ENCODE measurements at places on chromosomes 4 and X.

DNA sequence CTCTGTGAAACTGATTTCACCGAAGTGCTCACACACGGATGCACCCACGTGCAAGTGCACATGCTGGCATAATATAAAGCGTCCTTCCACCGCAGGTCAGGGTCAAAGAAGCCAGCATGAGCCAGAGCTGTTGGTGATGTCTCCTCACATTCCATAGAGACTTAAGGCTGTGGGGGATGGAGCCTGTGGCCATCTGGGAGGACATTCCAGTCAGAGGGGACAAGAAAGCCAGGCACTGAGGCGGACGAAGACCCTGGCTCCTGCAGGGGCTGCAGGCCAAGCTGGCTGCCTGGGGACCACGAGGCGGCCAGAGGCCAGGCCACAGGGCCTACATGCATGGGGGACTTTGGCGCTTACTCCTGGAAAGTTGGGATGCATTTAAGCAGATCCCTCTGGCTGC is 7.7 kb downstream of the RNF212 start:
- no peak for DNase-seq

GRCh38 chr4:89157488-89158024 is 46.2 kb downstream of the TIGD2 start:
- DNase-seq: no peak

GRCh38 chr4:90317785-90318184 is 190.6 kb downstream of the CCSER1 start:
- peak; percentile 86 for DNase-seq

GRCh38 chr4:30724247-30724646 is 4.1 kb downstream of the PCDH7 start:
- no peak for DNase-seq

DNA sequence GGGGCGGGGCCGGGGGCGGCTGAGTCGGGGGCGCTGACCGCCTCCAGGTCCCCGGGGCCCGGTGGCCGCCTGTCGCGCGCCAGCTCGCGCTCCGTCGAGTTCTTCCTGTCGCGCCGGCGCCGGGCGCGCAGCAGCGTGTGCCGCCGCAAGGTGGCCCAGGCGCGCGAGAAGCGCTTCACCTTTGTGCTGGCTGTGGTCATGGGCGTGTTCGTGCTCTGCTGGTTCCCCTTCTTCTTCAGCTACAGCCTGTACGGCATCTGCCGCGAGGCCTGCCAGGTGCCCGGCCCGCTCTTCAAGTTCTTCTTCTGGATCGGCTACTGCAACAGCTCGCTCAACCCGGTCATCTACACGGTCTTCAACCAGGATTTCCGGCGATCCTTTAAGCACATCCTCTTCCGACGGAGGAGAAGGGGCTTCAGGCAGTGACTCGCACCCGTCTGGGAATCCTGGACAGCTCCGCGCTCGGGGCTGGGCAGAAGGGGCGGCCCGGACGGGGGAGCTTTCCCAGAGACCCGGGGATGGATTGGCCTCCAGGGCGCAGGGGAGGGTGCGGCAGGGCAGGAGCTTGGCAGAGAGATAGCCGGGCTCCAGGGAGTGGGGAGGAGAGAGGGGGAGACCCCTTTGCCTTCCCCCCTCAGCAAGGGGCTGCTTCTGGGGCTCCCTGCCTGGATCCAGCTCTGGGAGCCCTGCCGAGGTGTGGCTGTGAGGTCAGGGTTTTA is 1.5 kb downstream of the ADRA2C start:
- no peak for DNase-seq

DNA sequence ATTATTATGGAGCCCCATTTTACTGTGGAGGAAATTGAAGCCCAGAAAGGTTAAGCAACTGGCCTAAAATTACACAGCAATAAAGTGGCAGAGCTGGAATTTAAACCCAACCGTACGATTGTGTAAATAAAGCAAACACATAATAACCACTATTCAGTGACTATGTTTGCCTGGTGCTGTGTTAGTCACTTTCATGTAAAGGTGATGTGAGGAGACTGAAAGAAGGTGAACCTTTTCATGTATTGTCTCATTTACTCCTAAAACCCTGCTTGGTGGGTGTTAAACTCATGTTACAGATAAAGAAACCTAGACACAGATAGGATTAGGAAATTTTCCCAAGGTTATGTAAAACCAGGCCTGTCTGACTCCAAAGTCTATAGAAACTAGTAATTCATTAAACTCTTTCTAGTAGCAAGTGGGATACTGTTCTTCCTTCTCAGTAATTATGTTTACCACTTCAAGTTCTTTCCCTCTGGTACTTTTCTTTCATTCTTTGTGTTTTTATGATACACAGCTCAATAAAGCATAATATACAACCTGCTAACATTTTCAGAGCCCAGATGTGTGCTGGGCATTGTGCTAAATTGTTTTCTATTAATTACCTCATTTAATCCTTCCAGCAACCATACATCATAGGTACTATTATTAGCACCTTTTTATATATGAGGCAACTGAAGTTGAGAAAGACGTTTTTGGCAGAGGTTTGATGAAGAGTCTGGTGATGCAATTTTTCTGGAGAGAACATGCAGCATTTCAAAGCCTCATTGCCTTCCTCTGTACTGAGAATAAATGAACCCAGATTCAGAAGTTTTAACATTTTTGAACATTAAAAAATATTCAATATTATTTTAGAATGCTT is 202.7 kb downstream of the SPRY1 start:
- DNase-seq: no peak

DNA sequence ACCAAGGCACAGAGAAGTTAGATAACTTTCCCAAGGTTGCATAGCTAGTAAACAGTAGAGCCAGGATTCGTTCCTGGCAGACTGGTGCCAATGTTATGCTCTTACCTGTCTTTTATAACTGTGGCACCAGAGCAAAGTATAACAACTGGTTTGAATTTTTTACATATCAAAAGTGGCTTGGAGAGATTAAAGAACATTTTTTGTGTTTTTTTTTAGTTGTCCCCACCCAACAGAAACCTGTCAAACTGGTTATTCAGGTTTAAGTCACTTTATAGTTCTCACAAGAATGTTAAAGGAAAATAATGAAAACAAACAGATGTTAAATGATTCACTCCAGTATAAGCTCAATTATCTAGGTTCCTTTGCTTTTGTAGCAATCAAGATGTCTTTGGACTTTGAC is 15.6 kb upstream of the FAM47E start:
- DNase-seq: no peak

DNA sequence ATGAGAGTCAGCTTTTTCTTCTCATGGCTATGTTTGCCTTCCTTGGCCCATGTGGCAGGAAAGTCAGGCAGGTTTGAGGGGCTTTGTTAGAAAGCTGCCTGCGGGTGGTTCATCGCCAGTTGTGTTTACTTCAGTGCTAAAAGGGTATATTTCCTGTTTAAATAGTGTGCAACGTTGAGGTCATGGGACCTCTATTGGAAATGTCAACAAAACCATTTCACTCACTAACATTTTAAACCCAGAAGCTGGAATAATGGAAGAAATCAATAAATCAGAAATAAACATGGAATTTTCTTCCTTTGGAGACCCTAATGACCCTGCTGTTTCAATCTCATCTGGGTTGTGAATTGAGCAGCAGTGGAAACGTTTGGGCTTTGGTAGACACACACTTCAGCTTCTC is 185.8 kb downstream of the ANKRD50 start:
- DNase-seq: no peak

- DNase-seq: no peak
These were observed 38.1 kb downstream of the RTL9 start for GRCh38 chrX:110396735-110397134.

DNA sequence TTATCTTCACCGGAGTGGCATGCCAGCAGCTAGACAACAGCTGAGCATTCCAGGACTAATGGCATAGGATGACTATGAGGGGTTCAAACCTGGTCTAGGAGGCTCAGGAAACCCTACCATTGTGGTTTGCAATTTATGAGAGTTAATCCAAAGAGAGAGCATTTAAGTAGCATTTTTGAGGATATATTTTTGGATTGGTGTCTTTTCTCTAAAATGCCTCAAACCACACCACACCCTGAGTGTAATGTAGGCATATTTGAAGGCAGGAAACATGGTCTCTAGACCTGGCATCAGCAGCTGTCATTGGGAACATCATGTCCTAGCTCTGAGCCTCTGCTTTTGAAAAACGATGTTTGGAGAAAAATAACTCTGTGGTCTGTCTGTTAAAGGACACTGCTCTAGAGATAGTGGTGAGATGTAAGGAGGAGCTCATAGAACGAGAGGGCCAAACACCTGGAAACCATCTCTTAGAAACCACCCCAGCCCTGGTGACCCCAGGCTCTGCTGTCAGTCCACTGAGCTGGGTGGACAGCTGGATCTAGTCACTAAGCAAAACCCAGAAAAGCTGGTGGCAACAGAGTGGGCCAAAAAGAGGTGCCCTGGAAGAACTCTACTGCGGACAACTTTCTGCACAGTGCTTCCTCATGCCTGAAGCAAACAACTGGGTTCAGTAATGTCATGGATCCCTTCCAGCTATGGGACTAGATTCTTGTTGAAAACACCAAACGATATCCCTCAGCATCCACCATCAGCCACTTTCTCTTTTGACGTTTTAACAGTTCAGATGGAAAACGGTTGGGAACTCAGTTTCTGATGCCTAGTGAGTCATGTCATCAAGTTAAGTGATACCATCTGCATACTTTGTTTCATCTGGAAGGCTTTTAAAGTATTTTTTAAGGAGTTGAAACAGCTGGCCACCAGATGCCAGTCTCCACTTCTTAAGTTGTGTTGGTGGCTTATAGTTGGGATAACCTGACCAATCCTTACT is 100.2 kb upstream of the C1QTNF7 start:
- no peak for DNase-seq

- no peak for DNase-seq
These were observed 49.6 kb downstream of the RRAGB start for GRCh38 chrX:55767100-55767499.

DNA sequence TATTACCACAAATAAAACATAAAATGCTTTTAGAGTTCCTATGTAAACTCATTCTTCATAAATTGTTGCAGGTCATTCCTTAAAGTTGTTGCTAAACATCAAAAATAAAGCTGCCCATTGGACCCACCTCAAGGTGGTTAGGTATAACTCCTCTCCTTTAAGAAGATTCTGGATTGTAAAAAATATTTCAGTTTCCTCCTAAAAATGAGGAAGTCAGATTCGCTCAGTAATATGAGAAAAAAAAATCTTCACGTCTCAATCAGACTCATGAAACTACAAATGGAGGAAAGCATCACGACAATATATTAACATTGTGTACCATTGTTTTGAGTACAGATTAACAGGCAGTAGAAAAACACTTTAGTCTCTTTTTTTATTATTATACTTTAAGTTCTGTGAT is 105.9 kb downstream of the DDX60 start:
- no peak for DNase-seq

DNA sequence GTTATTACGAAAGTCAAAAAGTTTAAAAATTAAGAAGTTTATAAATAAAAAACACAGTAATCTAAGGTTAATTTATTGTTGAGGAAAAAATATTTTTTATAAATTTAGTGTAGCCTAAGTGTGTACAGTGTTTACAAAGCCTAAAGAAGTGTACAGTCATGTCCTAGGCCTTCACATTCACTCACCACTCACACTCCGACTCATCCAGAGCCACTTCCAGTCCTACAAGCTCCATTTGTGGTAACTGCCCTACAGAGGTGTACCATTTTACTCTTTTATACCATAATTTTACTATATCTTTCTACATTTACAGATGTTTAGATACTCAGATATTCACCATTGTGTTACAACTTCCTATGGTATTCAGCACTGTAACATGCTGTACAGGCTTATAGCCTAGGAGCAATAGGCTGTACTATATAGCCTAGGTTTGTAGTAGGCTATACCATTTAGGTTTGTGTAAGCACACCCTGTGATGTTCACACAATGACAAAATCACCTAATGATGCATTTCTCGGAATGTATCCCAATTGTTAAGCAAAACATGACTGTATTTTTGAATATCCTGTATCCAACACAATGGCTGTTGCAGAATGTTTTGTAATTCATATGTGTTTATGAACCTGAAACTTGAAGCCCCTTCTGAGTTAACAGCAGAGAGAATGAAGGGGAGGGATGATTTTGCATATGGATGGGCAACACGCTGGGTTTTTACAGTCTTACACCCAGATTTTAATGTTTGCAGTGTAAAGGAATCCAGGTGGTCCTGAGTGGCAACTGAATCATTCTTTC is 3.1 kb downstream of the PPBP start:
- no peak for DNase-seq

- DNase-seq: no peak
These were observed 128.7 kb downstream of the AKAP4 start for GRCh38 chrX:50072110-50072509.

DNA sequence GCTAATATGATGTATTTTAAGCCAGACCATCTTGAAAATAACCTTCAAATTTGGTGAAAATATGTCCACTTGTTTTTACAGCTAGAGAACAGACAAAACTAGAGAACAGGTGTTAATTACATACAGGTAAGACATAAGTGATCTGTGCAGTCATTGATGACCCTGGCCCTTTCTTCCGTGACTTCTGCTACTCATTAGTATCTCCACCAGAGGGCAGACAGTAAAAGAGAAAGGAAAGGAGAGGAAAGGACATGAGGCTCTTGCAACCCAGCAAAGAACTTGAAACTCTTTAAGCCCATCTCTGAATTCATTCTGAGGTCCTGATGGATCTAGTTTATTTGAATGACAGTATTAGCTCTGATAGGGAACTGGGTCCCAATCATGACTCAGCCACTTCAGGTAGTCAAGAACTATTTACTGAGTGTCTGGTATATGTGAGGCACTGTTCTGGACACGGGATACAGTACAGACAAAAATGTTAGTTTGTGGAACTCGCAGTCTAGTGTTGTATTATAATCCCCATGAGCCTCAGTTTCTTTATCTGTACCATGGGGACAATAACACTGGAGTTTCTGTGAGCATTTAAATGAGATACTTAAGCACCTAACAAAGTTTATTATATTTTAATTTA is 121.0 kb upstream of the TEX13D start:
- DNase-seq: no peak

DNA sequence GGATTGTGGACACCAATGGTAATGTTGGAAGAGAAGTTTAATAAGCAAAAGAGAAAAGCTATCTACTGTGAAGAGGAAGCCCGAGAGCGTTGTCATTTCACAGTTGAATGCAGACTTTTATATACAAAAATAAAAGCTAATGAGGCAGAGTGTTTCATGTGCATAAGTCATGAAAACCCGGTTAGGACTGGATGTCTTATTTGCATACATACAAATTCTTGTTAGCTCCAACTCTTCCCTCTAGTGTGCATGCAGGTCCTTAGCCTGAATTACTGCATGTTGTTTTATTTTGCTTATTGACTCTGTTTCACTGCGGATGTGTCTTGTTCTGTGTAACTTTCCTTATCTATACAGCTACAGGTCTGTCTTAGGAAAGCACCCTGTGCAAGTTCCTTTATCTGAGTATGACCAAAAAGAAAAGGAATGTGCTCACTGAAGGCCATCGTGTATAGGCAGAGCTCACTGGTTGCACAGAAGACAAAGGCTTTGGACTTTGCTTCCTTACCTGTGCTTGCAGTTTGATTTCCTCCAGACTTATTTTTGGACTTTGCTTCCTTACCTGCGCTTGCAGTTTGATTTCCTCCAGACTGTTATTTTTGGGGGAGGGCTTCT is 25.1 kb upstream of the UGT2B11 start:
- no peak for DNase-seq
